ENCODE measurements at places on chromosomes 12 and 14. TPM values are rescaled to one million over a fixed set of nuclear protein-coding genes. Genes with fewer than 3 reads are reported as not detected.

RNU6-8 gene
- not detected for total RNA-seq

PSMB5 gene
- 70.1 TPM for total RNA-seq

PPP1R12A gene
- 143 TPM for total RNA-seq

TMEM179 gene
- 4.5 TPM for total RNA-seq

JKAMP gene
- total RNA-seq: 37.8 TPM

RAPGEF3 gene
- total RNA-seq: 73.4 TPM

KRT71 gene
- total RNA-seq: not detected

C12orf76 gene
- total RNA-seq: 40.3 TPM

DBX2 gene
- 0.13 TPM for total RNA-seq

GALNT4 gene
- 5.7 TPM for total RNA-seq

MYO1H gene
- total RNA-seq: not detected

HOXC10 gene
- total RNA-seq: 17.2 TPM

PRIMA1 gene
- total RNA-seq: 73.3 TPM

GTF2H3 gene
- 20.4 TPM for total RNA-seq

PLCZ1 gene
- total RNA-seq: not detected

PRPF40B gene
- 37.9 TPM for total RNA-seq
